NCI-H187 treated with DMSO at 0.1 percent for 48 hours (cell line): ENCODE measurements at places on chromosomes 16 and 17.
A peak's percentile ranks its signal among the peaks of the same experiment; 100 is the strongest.

DNA sequence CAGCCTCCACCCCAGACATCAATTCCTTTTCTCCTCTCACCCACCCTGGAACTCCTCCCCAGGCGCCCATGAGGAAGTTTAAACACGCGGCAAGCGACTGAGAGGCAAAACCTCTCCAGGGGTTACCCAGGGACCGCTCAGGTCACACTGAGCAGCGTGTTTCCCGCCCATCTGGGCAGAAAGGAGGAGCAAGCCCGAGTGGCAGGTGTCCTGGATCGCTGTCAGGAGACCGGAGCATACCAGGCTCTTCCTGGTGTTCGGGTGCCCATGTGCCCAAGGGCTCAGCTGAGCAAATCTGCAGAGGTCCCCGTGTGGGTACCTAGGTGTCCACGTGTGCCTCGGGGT is 491 bp downstream of the SLC25A19 start:
- peak; percentile 31 for DNase-seq

GRCh38 chr17:15957608-15958307 is 12.8 kb downstream of the ADORA2B start:
- no peak for DNase-seq

DNA sequence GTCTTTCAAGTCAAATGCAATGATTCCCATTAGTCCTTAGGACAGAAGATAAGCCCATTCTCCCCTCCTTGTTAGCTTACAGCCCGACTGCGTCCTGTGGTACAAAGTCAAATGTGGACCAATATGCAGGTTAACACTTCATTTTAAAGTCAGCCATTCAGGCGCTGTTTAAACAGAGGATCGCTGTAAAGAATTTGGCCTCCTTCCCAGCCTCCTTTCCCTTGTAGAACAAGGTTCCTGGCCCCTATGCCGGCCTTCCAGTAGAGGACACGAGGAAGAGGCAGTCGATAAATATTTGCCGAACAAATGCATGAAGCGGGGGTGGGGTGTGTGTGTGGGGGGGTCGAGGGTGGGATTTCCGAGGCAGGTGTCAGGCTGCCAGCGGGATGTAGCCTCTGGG is 4.3 kb downstream of the SDK2 start:
- no peak for DNase-seq

GRCh38 chr17:3887804-3888203 is 5.0 kb downstream of the CAMKK1 start:
- no peak for DNase-seq

DNA sequence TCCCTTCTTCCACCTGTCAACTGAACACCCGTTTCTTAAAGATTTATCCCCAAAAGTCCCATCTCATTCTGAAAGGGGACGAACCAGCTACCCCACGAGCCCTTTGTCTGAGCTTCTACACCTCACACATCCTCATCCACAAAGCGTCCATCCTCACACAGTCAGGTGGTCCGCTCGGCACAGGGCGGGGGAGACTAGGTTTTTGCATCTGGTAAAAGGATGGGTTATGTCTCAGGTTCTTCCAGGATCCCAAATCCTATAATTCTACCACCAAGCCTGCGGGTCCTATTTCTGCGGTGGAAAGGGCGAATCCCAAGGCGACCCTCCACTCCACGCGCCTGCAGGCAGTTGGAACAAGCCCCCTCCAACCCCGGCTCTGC is 458 bp downstream of the GFOD2 start:
- DNase-seq = no peak

DNA sequence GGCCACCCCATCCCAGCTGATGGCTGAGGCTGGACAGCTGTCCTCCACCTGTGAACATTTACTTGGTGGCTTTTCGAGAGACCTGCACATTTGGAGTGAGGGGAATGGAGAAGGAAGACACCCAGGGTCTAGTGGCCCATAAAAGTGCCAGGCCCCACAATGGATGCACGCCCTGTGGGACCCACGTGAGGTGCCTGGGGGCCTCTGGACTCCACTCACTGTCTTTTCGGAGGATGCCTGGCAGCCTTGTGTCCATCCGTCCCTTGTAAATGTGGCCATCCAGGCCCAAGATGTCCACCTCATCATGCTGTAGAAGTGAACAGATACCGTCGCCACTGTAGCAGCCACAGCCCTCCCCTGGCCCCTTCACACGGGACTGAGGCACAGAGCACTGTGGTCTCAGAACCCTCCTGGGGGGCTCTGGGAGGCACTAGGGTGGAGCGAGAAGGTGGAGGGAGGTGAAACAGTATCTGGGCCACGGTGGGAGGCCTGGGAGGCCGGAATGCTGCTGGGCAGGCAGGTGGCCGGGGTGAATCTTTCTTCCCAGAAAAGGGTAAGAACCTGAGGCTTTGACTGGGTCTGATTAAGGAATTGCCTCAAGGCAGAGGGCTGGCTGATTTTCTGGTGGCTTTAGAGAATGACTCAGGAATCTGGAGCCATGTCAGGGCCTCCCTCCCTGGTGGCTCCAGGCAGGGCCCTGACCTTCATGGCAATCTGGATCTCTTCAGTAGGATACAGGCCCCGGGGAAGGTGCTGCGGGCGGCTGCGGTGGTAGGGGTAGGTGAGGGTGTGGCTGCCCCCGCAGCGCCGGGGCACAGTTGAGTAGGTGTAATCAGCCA is 11.5 kb downstream of the UBALD2 start:
- DNase-seq = no peak

DNA sequence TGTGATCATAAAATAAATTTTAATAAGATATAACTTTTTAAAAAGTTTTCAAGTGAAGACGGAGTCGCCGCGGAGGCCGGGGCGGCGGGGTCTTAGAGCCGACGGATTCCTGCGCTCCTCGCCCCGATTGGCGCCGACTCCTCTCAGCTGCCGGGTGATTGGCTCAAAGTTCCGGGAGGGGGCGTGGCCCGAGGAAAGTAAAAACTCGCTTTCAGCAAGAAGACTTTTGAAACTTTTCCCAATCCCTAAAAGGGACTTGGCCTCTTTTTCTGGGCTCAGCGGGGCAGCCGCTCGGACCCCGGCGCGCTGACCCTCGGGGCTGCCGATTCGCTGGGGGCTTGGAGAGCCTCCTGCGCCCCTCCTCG is at the start of gene FOXC2:
FOXC2 (plus strand) TSS at position 229 of the 365 bp plus-strand sequence. CDS start 507 bp downstream, outside the sequence.
- no peak for DNase-seq

- no peak for DNase-seq
Measured at GRCh38 chr17:31647661-31648060, 211.4 kb downstream of the COPRS start.
